ENCODE measurements at places on chromosomes 4 and X.

DNA sequence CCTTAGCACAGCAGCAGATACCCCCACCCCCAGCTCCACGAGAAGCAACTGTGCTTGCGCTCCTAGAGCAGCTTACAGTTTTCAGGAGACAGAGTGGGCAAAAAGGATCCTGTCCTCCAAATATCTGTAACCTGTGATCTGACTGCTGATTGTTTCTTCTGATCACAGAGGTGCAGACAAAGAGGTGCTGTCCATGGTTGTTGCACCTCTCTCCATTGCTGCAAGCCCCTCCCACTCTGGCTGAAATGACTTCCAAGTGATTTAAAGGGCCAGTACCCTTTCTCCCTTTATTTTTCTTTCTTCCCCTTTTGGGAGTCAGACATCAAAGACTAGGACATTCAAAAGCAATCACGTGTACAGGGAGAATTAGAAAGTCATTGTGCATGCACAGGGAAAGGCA, 205.3 kb upstream of the GEMIN8 start:
- no peak for DNase-seq

- DNase-seq = no peak
These were observed 39.4 kb downstream of the ZBTB49 start for GRCh38 chr4:4329496-4329895.

DNA sequence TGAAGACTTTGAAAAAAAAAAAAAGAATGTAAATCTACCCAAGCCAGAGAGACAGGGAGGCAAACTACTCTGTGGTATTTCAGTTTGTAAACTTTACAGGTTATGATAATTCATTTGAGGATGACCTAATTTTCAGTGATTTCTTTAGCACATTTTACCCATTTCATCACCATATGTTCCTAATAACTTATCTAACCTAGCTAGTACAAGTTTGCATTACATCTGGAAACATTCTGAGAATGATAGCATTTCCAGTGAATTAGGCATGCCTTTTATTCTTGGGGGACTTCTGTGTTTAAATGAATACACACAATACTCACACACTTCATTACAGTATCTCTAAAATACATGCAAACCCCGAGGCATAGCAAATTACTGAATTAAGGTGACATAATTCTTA, 1055.5 kb downstream of the PCDH18 start:
- DNase-seq = no peak

- DNase-seq = no peak
These were observed 66.9 kb upstream of the ARSJ start for GRCh38 chr4:114046331-114046730.

DNA sequence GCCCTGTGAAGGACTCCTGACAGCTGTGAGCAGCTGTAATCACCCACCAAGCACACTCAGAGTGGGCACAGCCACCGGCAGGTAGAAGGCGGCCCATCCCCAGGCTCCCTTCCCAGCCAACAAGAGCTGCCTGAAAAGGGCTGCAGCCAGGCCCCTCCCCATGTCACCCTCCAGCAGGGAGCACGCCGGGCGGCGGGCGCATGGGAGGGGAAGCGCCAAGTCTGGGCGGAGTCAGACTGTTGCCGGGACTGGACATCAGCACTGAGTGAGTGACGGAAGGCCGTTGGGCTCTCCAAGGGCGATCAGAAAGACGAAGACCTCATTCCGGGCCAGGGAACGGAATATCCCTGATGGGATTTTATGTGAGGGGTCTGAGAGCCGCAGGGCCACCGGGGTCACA, 82.1 kb downstream of the PPP2R2C start:
- DNase-seq = peak; percentile 37

- DNase-seq = no peak
These were observed 6.4 kb downstream of the SCML2 start for GRCh38 chrX:18348047-18348446.

DNA sequence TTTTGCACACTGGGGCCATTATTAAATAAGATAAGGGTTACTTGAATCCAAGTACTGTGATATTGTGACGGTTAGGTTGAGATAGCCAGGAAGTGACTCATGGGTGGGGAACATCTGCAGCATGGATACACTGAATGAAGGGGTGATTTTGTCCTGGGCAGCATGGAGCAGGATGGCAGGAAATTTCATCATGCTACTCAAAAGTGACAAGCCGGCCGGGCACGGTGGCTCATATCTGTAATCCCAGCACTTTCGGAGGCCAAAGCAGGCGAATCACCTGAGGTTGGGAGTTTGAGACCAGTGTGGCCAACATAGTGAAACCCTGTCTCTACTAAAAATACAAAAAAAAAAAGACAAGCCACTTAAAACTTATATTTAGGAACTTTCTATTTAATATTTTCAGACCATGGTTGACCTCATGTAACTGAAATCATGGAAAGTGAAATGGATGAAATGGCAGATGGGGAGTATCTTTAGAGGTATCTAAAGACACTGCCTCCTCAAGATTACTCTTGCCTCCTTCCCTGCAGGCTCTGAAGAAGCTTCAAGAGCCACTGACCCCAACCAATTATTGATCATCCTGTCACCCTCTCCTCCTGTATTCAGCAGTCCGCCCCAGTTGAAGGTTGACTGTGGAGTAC, 3.9 kb upstream of the TRIM60 start:
- DNase-seq = no peak

DNA sequence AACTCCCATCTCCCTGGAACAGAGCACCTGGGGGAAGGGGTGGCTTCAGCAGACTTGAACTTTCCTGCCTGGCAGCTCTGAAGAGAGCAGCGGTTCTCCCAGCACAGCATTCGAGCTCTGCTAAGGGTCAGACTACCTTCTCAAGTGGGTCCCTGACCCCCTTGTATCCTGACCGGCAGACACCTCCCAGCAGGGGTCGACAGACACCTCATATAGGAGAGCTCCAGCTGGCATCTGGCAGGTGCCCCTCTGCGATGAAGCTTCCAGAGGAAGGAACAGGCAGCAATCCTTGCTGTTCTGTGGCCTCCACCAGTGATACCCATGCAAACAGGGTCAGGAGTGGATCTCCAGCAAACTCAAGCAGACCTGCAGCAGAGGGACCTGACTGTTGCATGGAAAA, 244.1 kb upstream of the RASGEF1B start:
- no peak for DNase-seq

DNA sequence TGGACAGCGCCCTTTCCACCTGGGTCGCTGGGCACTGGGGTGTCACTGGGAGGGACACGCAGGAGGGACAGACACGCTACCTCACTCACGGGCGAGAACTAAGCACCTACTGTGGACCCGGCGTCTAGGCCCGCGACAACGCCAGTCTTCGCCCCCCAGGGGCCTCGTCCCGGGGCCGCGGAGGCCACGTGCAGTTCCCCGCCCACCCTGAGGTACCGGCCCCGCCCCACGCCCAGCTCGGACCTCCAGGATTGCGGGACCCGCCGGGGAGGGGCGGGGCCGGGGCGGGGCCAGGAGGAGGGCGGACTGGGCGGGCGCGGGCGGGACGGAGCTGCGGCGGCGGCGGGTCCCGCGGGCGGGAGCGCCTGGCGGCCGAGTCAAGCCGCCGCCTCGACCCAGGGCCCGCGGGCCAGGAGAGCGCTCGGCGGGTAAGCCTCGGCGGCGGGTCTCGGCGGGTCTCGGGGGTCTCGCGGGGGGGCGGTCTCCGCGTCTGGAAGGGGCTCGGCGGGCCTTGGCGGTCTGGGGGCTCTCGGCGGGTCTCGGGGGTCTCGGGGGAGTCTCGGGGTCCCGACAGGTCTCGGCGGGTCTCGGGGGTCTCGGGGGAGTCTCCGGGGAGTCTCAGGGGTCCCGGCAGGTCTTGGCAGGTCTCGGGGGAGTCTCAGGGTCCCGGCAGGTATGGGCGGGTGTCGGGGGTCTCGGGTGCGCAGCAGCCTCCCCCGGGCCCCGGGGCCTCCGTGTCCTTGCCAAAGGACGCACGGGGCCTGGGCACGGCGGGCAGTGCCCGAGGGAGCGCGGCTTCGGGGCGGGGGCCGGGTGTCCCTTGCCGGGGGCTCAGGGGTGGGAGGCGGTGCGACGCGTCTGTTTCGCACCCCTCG, at the start of gene SH3BP2:
TSS of gene SH3BP2 (plus strand) at position 375 of the 875 bp plus-strand sequence. CDS start 27,533 bp downstream, outside the sequence.
- no peak for DNase-seq

DNA sequence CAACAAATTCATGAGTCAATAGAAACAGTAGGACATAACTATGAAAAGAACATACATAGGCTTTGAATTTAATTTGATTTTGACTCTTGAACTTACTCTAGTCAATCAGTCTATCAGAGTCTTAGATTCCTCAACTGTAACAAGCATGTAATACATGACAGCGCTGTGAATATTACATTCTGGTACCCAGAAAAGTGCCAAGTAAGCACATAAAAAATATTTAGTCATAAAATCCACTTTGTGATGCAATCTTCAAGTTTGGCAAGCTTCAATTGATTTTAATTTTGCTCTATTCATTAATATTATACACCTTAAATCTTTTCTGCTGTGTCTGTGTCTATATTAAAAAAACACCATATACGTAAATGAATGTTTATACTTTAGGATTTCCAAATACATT, 483.3 kb downstream of the PRR32 start:
- DNase-seq = no peak

DNA sequence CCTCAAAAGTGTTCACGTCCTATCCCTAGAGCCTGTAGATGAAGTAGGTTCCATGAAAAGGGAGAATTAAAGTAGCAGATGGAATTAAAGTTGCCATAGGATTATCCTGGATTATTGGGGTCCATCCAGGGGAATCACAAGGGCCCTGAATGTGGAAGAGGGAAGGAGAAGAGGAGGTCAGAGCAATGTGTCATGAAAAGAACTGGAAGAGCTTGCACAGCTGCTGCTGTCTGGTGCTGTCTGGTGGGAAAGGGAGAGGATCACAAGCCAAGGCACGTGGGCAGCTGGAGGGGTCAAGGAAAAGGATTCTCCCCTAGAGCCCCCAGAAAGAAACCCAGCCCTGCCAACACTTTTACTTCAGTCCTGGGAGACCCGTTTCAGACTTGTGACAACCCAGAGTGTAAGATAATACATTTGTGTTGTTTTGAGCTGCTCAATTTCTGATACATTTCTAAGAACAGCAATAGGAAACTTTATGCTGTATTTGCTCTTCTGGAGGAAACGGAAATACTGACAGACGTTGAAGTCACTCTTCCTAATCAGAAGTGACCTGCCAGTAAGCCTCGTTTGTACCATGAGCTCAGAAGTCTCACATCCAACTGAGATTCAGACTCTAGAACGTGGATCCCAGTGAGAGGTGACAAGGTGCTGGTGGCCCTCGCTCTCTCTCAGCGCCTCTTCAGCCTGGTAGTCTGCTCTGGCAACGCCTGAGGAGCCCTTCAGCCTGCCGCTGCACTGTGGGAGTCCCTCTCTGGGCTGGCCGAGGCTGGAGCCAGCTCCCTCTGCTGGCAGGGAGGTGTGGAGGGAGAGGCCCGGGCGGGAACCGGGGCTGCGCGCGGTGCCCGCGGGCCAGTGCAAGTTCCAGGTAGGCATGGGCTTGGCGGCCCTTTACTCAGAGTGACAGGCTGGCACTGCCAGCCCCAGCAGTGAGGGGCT, 34.7 kb upstream of the ENPP6 start:
- no peak for DNase-seq

GRCh38 chr4:146124023-146124680, 51.4 kb upstream of the LSM6 start:
- DNase-seq = no peak

GRCh38 chrX:31213941-31214340, 142.1 kb upstream of the FTHL17 start:
- DNase-seq = no peak

GRCh38 chr4:36304138-36304681, 22.8 kb downstream of the DTHD1 start:
- DNase-seq = no peak

GRCh38 chr4:41207291-41207831, 7.0 kb downstream of the APBB2 start:
- DNase-seq = no peak

- no peak for DNase-seq
These were observed 35.9 kb downstream of the NAP1L5 start for GRCh38 chr4:88661739-88662138.

- DNase-seq = no peak
These were observed 435.5 kb downstream of the DTHD1 start for GRCh38 chr4:36716874-36717273.
